ENCODE measurements at places on chromosomes 1 and 21. TPM values are rescaled to one million over a fixed set of nuclear protein-coding genes. Genes with fewer than 3 reads are reported as not detected.
A peak's percentile ranks its signal among the peaks of the same experiment; 100 is the strongest.

DNA sequence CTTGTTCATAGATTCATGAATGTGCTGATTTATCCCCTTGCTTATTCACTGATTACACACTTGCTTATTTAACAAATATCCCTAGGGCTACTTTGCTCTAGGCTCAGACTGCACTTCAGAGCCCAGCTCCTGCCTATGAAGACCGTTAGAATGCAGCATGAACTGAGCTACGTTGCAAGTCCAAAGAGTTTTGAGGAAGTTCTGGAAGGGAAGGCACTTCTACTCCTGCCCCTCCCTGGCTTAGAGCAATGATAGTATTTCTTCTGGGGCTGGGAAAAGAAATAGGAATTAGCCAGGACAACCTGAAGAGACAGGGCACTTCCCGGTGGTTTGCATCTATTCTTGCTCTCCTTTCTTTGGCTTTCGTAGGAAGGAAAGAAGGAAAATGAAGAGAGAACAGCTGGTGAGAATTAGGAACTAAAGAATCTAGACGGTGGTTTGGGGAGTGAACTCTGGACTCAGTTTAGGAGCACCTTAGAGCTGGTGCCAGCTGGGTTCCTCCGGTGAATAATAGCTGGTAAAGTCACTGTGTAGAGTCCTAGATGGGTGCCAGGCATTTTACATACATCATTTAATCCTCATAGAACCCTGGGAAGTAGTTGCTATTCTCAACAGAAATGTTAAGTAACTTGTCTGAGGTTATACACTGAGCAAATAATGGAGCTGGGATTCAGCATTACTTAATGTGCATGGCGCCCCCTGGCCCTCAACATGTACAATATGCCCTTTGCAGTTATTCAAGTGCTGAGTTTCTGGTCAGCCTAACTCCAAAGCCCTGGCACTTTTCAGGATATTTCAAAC lies 65.9 kb downstream of the NDUFS5 start:
- DNase-seq = peak; percentile 90

DNA sequence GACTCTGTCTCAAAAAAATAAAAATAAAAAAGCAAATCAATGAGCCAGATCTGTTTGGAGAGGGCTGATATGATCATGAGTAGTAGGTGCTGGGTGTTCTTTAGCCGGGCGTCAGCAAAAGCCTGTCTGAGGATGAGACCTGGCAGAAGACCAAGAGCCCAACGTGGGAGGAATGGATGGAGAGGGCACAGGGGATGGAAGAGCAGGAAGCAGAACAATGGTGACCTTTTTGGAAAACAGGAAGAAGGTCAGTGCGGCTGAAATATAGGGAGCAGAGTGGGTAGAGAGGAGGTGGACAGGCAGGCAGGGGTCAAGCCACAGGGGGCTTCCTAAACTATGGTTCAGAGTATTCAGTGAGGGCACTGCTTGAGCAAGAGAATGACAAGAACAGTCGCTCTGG lies 30.9 kb downstream of the VWA5B1 start:
- DNase-seq = no peak

- DNase-seq = no peak
Measured at GRCh38 chr1:248189026-248189425, 8.0 kb upstream of the OR2M3 start.

- peak; percentile 20 for DNase-seq
Measured at GRCh38 chr1:56291374-56291919, 287.9 kb downstream of the PLPP3 start.

- DNase-seq = peak; percentile 66
Measured at GRCh38 chr1:89454845-89455521, 69.6 kb upstream of the LRRC8B start.

DNA sequence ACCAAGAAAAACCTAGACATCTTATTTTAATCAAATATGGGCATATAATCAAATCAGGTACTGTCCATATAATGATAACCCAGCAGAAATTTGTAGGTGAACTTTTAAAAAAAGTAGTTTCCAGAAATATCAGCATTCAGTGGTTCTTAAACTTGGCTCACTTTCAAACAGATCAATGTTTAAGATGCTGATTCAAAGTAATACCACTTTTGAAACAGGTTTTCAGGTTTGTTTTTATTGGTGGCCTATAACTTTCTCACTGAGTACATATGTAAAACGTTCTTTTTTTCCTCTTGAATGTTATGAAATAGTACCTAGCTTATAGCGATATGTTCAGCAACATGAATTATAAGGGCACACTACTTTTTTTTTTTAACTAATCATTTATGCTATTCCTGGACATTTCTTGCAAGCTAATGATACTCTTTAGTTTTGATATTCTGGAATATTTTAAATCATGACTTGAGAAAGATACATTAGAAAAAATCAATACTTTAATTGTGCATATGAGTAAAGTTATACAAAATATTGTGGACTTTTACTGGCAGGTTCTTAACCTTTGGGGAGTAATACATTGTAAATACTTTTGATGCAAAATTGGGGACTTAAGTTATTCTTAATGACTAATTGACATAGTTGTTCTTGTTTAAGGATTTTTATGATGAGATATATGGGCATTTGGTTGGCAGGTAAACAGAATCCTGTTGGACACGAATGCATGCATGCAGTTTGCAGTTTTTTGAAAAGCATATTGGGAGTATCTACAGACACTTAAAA lies 3.0 kb downstream of the NFIA start:
- DNase-seq = peak; percentile 56

DNA sequence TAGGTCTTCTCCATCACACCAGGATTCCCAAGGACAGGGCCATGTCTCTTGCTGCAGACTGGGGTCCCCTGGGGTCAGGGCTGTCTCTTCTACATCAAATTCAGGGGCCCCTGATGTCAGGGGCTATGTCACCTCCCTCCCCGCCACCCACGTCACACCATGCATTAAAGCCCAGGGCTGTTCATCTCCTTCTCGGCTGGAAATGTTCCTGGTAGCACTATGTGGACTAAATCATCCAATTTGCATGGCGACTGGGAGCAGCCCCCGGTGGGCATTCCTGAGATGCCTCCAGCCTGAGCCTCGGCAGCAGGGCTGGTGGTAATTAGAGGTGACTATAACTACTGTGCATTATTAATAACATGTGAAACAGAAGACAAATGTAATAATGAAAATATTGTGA lies 151.7 kb upstream of the HMGB4 start:
- no peak for DNase-seq

DNA sequence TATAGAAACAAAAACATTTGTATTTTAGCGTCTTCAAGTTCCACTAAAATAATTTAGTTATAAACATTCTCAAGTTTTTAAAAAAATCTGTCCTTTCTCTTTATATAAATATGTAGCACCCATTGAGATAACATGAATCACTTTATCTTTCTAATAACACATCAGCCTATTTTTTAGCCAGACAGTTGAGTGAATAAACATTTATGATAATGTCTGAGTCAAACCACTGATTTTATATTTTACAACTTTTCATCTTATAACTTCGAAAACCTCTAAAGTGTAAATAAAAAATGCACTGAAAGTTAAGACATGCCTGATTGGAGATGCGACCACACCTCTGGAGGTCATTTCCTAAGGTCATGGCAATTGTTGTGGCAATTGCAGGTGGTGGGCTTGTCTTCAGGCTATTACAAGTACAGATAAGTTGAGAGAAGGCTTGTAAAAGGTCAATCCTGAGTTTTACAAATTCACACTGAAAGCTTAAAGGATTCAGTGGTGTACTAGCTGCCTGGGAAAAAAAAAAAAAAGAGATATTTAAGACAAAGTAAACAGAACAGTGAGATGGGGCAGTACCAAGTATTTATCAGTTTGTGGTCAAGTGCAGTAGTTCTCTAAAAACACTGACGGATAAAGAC lies 67.0 kb downstream of the INTS7 start:
- DNase-seq = no peak

Gene IFNLR1
- total RNA-seq = not detected

Gene ACKR1
- not detected for total RNA-seq

Gene ESPN
- not detected for total RNA-seq

Gene HPDL
- total RNA-seq = 1.4 TPM

- DNase-seq = peak; percentile 94
Measured at GRCh38 chr1:172826096-172826741, 167.3 kb downstream of the FASLG start.

GRCh38 chr1:921011-921837 lies 2.5 kb upstream of the SAMD11 start:
- peak; percentile 67 for DNase-seq
